Panc1 (cell line): ENCODE measurements at places on chromosomes 3 and 15. TPM values are rescaled to one million over a fixed set of nuclear protein-coding genes. Genes with fewer than 3 reads are reported as not detected.

The ROPN1 gene
- not detected for total RNA-seq

DNA sequence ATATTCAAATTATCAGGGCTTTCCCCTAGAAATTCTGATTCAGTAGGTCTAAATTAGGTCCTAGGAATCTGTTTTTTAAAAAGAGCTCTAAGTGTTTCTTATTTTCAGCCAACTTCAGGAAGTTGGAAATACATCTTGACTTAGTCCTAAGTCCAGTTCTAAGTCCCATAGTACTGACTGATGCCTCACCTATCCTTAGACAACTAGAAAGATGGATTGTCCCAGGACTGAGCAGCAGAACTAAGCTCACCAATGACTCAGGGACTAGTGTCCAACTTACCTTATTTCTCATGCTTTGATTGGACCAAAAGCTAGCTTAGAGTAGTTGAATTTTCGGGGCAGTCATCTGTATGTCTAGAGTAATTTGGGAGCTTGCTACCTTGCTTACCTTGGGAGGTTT is 26.2 kb upstream of the C3orf38 start:
- DNase-seq = no peak

- DNase-seq = no peak
Measured at GRCh38 chr15:51825698-51826097, 3.8 kb upstream of the TMOD3 start.

The ALPK3 gene
- total RNA-seq = 1.0 TPM

The C3orf52 gene
- total RNA-seq = 12.6 TPM

DNA sequence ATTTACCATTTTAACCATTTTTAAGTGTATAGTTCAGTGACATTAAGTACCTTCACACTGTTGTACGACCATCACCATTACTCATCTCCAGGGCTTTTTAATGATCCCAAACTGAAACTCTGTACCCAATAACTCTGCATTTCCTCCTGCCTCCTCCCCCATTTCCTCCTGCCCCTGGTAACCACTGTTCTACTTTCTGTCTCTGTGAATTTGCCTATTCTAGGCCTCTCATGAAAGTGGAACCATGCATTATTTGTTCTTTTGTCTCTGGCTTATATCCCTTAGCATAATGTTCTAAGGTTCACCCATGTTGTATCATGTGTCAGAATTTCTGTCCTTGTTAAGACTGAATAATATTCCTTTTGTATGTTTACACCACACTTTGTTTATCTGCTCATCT is 154.2 kb downstream of the MECOM start:
- no peak for DNase-seq

- no peak for DNase-seq
Measured at GRCh38 chr3:100615684-100616083, 6.3 kb downstream of the ADGRG7 start.

GRCh38 chr15:57297163-57297593 is 79.1 kb upstream of the CGNL1 start:
- DNase-seq = no peak

The MLF1 gene
- total RNA-seq = 51.4 TPM

The KBTBD13 gene
- not detected for total RNA-seq

- no peak for DNase-seq
Measured at GRCh38 chr15:92637626-92638025, 17.9 kb downstream of the FAM174B start.

DNA sequence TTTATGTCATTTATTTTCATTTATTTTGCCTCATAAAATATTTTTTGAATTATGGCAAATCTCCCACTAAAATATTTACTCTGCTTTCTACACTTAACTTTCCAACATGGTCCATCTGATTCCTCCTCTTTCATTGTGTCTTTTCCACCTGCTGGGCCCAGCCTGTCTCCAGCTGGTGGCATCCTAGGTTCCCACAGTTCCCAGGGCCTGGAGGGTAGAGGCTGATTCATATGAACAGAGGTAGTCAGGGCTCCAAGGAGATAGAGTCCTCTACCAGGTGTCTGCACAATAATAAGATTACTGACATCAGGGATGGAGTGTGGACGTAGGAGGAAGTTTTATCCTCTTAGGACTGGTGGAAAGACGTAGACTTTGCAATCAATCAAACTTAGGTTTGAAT is 14.3 kb downstream of the ZBTB38 start:
- DNase-seq = no peak

DNA sequence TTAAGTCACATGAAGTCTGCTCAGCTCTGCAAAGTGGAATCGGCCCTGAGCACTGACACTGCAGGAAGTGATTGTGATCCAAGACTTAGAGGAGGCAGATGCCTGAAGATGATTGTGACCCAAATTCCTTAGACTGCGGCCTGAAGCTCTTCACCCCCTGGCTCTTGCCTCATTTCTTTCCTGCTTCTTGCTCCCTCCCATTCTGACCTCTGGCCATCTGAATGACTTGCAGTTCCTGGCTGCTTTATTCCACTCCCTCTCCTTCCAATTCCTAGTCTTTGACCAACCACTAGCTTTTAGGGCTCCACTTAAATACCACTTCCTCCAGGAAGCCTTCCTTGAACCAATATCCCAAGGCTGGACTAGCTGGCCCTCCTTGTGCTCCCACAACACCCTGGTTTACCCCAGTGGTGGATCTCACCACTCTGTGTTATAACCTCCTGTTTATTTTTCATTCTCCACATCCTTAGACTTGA is 9.9 kb upstream of the EPB42 start:
- no peak for DNase-seq

DNA sequence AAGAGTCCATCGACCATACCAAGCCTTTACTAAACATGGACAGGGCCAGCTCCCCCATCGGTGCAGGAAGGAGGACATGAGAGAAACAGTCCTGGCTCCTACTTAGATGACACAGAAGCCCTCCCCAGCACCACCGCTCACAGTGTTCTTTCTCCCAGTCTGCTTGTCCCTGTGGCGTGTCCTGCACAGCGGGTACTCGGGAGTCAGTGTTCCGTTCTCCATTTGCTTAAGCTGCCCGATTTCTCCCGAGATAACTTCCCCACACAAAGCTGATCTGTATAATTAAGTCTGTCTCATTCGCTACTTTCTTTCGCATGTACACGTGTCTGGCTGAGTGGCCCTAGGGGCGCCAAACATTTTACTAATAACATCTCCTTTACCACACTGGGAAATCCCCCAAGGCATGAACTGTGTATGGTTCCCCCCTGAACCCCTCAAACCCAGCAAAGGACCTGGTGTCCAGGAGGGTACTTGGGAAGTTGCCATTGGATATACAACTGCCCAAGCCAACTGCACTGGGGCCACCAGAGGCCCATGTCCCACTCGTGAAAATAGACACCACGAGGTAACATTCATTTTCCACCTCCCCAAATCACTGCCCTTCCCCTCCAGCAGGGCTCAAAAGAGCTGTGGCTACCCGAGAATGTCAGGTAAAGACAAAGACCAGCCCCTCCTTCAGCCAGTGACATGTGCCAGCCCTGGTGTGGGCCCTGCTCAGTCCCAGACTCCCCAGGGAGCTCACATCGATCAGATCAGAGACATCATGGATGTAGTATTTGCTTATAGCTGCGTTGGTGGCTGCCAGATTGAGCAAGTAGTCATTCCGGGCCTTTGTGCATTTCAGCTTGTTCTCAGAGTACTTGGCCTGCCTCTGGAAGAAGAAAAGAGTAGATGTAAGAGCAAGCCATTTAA is 96.5 kb upstream of the RAD18 start:
- DNase-seq = no peak

- DNase-seq = no peak
Measured at GRCh38 chr3:71317140-71317539, 266.4 kb downstream of the FOXP1 start.

- no peak for DNase-seq
Measured at GRCh38 chr3:67516496-67516895, 137.9 kb downstream of the SUCLG2 start.

The CYP19A1 gene
- not detected for total RNA-seq

The FSIP1 gene
- total RNA-seq = 1.4 TPM

The EPHB3 gene
- total RNA-seq = 6.0 TPM

DNA sequence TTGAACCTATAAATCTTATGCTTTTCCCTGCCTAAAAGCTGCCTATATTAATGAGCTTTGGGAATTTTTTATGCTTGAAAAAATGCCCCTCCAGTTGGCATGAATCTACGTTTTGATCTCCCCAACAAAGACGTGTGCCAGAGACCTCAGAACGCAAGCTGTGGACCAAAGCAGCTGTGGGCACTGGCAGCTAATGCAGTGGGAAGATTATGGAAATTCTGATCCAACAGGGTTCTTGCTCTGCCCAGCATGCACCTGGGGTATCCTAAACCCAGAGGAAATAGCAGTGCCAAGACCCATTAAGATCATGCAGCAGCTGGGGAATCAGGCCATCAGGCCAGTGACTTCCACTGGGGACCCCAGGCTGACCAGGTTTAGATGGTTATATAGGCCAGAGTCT is 423.0 kb downstream of the ZBBX start:
- no peak for DNase-seq

DNA sequence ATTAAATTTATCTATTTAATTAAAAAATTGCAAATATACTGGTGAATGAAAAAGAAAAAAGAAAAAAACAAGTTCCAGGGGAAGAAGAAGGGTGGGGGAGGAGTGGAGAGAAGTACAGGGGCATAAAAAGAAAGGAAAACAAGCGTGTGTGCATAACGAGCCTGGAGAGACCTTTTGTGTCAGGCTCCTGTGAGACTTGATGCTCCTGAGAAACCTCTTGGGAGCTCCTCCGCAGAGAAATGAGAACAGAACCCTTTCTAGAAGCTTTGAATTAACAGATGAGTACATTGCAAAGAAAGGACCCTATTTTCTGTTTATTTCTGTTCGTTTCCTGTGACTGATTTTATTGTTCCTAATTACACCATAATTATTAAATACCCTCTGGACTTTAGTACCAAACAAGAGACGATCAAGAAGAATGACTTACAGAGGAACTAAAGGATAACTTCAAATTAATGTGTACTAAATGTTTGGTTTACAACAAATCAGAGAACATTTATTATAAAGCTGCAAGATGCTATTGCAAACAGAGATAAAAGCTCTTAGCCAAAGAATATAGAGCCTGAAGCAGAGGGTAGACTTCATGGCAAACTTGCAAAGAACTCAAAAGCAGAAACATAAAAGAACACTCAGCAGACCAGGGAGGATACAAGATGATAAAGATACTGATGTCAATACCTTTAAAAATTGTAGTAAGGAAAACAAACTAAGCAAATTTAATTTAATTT is 74.7 kb downstream of the DPPA2 start:
- no peak for DNase-seq

The P3H2 gene
- 82.2 TPM for total RNA-seq

- no peak for DNase-seq
Measured at GRCh38 chr3:65619888-65620287, 418.8 kb downstream of the MAGI1 start.

DNA sequence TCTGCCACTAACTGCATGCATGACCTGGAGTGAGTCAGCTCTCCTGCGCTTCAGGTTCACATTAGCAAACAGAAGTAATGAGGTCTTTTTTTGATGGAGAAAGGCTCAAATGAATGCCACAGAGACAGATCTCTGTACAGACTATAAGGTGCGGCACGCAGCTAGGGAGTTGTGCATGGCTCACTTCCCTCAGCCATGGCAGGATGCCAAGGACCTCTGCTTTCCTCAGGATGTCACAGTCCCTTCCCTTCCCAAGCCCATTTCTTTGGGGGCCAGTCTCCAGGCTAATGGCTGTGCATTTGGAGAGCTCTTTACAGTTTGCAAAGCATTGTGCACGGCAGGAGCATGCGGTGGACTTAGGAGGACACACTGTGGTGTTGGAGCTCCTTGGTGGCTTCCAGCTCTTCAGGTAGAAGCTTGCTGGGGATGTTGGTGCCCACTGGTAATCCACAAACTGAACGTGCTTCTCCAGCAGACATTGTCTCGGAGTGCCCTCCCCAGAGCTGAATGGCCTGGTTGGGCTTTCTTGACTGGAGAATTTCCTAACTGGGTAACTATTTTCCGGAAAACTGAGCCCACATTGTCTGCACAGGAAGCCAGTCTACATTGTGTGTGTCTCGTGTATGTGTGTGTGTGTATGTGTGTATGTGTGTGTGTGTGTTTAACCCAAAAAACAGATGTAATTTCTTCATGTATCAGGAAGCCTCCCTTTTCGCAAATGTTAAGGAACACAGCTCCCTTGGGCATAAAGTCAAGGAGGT is 172.5 kb upstream of the TLE3 start:
- DNase-seq = no peak

- DNase-seq = no peak
Measured at GRCh38 chr3:141292356-141293058, 60.9 kb downstream of the PXYLP1 start.

The DNAJA4 gene
- total RNA-seq = 11.1 TPM

DNA sequence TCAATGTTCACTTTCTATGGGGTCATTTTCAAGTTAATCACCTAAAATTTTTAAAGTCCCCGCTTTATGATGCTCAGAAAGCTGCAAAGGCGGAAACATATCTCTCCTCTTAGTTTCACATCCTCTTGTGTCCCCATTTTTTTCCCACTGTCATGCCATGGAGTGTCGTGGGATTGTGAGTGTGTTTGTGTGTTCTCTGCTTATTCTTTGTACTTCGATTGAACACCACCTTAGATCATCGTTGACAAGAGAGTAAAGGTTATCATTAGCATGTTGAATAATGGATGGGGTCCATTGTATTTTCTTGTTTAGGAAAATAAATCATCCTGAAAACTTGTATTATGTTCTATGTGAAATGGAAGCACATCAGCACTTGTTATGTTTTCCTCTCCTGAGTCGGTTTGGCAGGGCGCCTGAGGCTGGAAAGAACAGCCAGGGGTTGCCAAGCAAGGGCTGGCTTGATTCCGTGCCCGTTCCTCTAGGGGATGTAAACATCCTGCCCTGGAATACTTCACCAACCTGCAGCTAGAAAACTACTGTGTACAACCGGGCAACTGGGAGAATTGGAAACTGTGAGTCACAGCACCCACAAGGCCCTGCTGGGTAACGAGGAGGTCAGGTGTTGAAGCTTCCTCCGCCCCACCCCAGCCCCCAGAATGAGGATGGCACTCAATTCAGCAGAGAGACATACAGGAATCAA is 67.2 kb downstream of the EIF4E3 start:
- no peak for DNase-seq

The ABHD14A gene
- total RNA-seq = 11.3 TPM

DNA sequence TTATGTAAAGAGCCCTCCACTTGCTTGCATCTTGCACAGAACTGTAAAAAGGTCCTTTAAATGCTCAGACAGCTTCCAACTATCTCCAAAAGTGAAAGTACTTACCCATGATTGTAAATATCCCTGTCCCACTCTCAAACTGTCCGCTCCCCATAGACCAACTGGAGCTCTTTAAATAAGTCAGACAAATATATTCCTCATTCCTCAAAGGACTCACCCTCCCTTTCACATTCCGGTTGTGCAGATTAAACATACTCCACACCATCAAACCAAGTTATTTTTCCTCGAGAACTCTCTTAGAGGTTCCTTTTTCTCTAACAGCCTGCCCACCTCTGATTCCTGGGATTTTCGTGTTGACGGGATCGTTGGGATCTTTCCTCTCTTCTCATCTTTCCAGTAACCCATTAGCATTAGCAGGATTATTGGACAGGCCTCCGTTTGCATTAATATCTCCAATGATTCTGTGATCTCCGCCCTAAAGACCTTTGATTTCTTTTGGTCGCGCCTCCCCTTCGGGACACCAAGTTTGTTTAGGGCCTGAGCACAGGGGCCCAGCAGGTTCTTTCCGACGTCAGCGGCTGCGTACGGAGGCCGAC is 763 bp downstream of the GOLGB1 start:
- DNase-seq = no peak

GRCh38 chr3:42979044-42979972 is at the start of gene GASK1A:
Gene GASK1A (plus strand): TSS chr3:42979311. CDS start chr3:42979643, 332 bp downstream.
- DNase-seq = no peak

The LIPC gene
- total RNA-seq = not detected

- no peak for DNase-seq
Measured at GRCh38 chr3:141895731-141896130, 19.3 kb downstream of the ATP1B3 start.

The MKRN2OS gene
- not detected for total RNA-seq

The UCN2 gene
- total RNA-seq = 1.8 TPM
